ENCODE measurements at places on chromosomes 11 and 22. TPM values are rescaled to one million over a fixed set of nuclear protein-coding genes. Genes with fewer than 3 reads are reported as not detected.
A peak's percentile ranks its signal among the peaks of the same experiment; 100 is the strongest.

The DDIAS gene
- total RNA-seq, result 0.26 TPM

The PRODH gene
- not detected for total RNA-seq

GRCh38 chr22:43535336-43535735 lies 123.5 kb downstream of the MPPED1 start:
- no peaks in the 10 kb centered on the region for H3K4me1 ChIP-seq
- no peak for DNase-seq

GRCh38 chr11:31509051-31509428 lies 382 bp downstream of the IMMP1L start:
- H3K4me3 ChIP-seq, result peak overlapping the region; percentile 85
- DNase-seq, result no peak
- no peaks in the 10 kb centered on the region for H3K4me1 ChIP-seq
- H3K36me3 ChIP-seq, result no peaks in the 10 kb centered on the region

The OR2D2 gene
- total RNA-seq, result 0.33 TPM

All from fibroblast of lung (primary cell).